Iris pigment epithelial cell (primary cell): ENCODE measurements at places on chromosomes 3 and 15.

DNA sequence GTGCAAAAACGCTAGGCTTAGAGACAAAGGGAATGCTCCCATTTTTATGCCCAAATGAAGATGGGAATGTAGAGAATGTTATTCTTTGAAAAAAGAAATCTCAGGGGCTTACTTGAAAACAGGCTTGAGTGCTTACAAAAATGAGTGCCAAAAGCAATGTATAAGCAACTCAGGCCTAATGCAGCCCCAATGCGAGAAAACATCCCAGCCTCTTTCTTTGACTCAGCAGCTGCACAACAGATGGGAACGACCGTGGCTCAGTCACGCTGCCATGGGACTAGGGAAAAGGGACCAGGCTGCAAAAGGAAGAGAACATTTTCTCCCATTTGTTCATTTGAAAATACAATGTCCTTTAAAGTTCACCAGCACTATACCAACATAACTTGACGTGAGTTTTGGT, 246.4 kb upstream of the LRIG1 start:
- no peak for DNase-seq

DNA sequence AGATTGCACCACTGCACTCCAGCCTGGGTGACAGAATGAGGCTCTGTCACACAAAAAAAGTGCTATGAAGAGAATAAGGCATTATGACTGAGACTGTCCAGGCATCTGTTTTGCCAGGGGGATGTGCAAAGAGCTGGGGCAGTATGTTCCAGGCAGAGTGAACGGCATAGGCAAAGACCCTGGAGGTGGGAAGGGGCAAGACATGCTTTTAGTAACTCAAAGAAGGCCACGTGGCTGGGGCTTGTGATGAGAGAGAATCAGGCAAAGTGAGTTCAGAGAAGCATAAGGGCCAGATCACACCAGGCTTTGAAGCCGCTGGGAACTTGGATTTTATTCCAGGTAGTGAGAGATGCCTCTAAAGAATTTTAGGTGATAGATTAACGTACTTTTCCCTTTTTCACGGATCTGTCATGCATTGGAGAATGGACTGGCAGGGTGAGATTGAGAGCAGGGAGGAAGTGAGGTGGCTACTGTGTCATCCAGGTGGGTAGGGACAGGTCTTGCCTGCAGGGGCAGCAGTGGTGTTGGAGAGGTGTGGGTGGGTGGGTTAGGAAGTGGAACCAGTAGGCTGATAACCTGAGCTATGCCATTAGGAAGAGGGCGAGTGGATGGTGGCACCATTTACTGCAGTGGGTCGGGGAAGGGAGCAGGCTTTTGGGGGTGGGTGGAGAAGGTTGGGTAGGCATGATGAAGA, 31.7 kb downstream of the ATP2B2 start:
- DNase-seq: no peak

- no peak for DNase-seq
These were observed 12.0 kb downstream of the STARD5 start for GRCh38 chr15:81311752-81312464.

GRCh38 chr3:128482666-128483656, 10.0 kb downstream of the GATA2 start:
- DNase-seq: peak; percentile 80

- peak; percentile 20 for DNase-seq
These were observed 190.8 kb downstream of the VGLL3 start for GRCh38 chr3:86800116-86800515.

DNA sequence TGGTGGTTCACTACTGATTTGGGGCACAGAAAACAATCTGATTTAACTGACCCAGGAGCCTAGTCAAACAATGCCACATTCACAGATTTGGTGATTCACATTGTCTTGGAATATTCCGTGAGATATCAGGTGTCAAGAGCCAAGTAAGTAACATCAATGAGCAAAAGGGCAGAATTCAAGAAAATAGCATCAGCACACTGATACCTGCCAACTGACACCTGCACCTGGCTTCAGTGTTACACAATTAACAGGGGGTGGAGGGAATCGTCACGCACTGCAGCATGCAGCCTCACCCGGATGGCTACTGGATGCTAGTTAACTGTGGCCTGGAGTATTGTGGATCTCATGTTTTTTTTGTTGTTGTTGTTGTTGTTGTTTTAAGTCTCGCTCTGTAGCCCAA, 17.6 kb downstream of the CCNL1 start:
- DNase-seq: no peak

DNA sequence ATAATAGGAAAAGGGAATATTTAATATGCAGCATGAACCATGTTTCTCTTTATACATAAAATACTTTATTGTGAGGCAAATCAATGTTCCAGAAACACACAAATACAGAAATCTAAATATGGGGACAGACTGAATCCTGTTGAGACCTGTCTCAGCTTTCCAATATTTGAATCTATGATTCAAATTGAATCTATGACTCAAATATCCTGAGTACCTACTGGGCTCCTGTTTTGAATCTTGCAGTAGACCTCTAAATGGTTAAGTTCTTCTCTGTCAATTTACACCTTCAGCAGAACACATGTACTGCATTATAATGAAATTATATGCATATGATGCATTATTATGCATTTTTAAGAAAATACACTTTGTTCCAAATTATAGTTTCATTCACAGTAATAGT, 143.2 kb upstream of the PLXND1 start:
- no peak for DNase-seq

- no peak for DNase-seq
These were observed 21.8 kb upstream of the PROK2 start for GRCh38 chr3:71806736-71807135.

GRCh38 chr3:37197810-37198371, 23.5 kb upstream of the LRRFIP2 start:
- peak; percentile 34 for DNase-seq

- peak; percentile 13 for DNase-seq
These were observed 190.3 kb downstream of the XXYLT1 start for GRCh38 chr3:195080571-195081151.

DNA sequence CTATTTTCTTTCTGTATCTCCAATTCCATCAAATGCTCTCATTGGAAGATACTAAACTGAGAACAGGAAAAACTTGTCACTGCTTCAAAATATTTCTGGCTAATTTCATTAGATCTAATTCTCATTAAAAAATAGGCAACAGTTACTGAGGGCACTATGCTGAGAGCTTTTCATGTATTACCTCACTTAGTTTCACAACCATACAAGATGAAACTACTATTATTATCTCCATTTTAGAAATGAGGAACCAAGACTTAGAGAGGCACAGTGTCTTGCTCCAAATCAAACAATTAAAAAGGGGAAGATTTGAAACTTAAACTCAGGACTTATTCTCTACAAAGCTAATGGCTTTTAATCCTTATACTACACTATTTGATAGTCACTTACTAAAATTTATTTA, 7.2 kb upstream of the OTOL1 start:
- DNase-seq: no peak

- DNase-seq: peak; percentile 43
These were observed 21.3 kb upstream of the DAPK2 start for GRCh38 chr15:64067564-64068030.

DNA sequence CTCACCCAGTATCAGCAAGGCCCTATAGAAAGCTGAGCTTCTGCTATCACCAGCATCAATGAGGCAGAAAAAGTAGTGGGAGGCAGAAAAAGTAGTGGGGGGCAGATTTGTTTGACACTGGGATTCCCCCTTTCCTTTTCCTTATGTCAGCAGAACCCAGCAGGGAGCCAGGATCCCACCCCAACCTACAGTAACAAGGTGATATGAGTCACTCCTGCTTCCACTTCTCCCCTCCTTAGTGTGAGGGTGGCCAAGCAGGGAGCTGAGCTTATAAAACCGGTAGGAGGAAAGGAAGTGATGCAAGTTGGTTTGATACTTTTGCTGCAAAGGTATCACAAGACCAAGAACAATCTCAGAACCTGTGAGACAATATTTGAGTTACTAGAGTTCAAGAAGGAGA, 128.7 kb downstream of the SCAPER start:
- no peak for DNase-seq
